SK-N-SH (cell line): ENCODE measurements at places on chromosomes 11 and 22. TPM values are rescaled to one million over a fixed set of nuclear protein-coding genes. Genes with fewer than 3 reads are reported as not detected.

- no peak for DNase-seq
Measured at GRCh38 chr22:27310966-27311697, 490.4 kb downstream of the MN1 start.

GRCh38 chr22:38211556-38211955, 9.8 kb downstream of the MAFF start:
- no peak for DNase-seq

DNA sequence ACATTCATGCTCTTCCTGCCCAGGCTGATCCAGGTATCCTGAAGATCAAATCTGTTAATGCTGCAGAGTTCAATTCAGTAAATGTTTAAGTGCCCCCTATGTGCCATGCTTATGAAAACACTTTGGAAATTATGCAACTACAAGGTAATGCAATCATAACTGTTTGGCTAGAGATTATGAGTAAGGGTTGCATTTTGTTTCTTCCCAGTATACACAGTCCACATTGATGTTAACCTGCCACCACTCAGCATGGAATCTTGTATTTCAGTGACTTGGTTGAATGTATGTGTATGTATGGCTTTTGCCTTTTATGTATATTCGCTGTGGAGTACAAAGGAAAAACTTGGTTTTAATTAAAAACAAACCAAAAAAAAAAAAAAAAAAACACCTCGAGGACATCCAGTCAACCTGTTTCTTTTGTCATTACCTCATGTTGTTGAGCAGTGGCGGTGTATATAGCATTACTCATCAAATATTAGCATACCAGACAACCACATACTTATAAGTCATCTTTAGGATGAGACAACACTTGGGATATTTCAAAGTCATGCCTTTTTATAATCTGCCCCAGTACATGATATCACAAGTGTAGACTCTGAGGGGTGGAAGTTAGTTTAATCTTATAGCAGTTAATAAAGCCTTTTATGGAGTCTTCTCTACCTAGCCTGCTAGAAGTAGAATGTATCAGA, 86.1 kb upstream of the HORMAD2 start:
- DNase-seq: peak; percentile 14

GRCh38 chr11:8501836-8502235, 92.2 kb downstream of the STK33 start:
- DNase-seq: no peak

DNA sequence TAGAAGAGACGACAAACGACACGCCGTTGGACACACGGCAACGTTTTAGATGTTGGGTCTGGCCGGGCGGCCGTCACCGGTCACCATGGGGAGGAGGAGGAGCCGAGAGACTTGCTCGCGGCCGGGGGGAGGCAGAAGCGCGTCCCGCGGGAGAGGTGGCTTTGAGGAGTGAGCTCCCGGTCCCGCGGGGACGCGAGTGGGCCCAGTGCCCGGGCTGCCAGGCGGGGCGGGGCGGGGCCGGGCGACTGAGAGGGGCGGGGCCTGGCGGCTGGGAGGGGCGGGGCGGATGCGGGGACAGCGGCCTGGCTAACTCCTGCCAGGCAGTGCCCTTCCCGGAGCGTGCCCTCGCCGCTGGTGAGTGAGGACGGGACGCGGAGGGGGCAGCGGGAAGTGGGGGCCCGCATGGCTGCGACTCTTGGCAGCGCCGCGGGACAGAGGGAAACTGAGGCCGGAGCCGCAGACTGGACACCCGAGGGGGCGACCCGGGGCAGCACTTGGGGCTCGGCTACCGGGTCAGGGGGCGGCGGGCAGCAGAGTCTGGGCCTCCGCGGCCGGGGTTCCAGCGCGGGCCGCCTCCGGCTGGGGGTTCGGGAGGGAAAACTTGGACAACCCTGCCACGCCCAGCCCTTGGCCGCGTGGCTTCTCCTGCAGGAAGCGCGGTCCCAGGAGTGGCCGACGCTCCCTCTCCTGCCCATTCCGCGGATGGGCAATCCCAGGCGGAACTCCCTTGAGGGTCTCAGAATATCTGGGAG, at the start of gene TSPO:
TSPO (plus strand) TSS at position 309 of the 752 bp plus-strand sequence. CDS start 7,680 bp downstream, outside the sequence.
- DNase-seq: peak; percentile 89

Gene SH3BP1
- 8.6 and 8.9 TPM in 2 replicates for polyA plus RNA-seq

Gene ACTN3
- polyA plus RNA-seq: 0.02 and 0.03 TPM in 2 replicates

- DNase-seq: no peak
Measured at GRCh38 chr11:28086569-28086968, 21.4 kb downstream of the KIF18A start.

- no peak for DNase-seq
Measured at GRCh38 chr11:72280726-72281315, 36.8 kb upstream of the PHOX2A start.

- no peak for DNase-seq
Measured at GRCh38 chr11:14251754-14252153, 107.2 kb downstream of the RRAS2 start.

Gene SNX32
- polyA plus RNA-seq: 0.81 and 1.0 TPM in 2 replicates

- DNase-seq: no peak
Measured at GRCh38 chr11:112553205-112553731, 292.6 kb upstream of the PLET1 start.

- no peak for DNase-seq
Measured at GRCh38 chr11:71102251-71102995, 150.0 kb downstream of the SHANK2 start.

Gene CEND1
- polyA plus RNA-seq: 2.9 and 3.6 TPM in 2 replicates

DNA sequence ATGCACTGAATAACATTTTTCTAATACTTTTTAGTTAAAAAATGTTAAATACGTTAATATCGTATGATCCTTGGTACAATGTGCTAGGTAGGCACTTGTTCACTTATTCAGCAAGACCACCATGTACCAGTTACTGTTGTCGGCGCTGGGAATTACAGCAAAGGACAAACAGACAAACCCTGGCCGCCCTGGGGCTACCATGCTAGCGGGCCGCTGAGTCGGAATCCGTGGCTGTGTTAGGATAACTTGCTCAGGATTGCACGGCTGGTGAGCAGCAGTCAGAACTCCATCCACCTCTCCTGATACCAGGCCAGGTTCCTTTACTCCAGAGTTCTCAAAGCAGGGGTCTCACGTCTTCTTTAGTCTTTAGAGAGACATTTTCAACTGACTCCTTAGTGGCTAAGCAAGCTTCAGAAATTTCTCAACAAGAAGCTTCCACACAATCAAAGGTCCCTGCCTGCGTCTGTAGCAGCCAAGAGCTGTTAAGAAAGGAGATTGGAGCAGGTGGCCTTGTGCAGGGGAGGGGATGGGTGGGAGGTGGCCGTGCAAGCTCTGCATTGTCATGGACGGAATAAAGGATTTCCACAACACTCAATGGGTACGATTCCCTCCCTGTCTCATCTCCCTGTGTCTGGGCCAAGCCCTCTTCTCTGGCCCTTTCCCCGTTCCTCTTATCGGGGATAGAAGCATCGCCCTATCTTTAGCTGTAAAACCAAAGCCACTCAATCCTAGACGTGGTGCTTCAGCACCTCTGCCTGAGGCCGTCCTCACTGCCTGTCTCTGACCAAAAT, 39.8 kb upstream of the NNMT start:
- DNase-seq: no peak

- no peak for DNase-seq
Measured at GRCh38 chr11:6894097-6894496, 1.8 kb upstream of the OR2D2 start.

Gene INCENP
- polyA plus RNA-seq: 14.5 and 20.1 TPM in 2 replicates

DNA sequence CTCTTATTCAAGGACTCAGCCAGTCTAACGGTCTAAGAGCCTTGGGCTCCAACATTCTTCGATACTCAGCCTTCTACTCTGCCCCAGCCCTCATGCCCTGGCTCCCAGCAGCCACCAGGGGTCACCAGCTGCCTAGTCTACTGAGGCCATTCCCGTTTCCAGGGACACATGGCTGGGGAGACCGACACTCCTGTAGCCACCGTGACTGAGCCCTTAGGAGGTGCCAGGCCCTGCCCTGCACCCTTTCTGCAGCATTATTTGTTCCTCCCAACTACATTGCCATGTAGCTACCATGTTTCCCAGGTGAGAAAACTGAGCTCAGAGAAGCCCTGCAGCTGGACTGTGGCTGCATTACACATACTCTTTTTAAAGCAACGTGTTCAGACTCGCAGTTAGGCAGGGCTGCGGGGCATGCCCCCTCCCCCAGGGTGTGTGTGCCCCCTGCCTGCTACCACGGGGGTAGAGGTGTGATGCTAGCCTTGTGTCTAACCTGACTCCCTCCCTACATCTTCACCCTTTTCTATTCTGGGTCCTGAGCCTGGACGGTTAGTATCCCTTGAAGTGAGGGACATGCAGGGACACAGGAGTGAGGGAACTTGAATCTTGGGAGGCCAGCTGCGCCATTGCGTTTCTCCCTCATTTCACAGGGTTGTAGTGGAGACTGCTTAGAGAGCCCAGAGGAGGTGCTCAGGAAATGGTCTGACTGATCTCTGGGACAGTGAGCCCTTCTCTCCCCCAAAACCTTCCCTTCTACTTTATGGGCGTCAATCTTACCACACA, 17.5 kb downstream of the ATG16L2 start:
- peak; percentile 88 for DNase-seq

GRCh38 chr22:25027959-25028840, 75.7 kb downstream of the KIAA1671 start:
- DNase-seq: peak; percentile 66

- no peak for DNase-seq
Measured at GRCh38 chr22:24302591-24302990, 32.0 kb downstream of the SPECC1L start.

GRCh38 chr11:18748766-18749365, 22.9 kb upstream of the IGSF22 start:
- no peak for DNase-seq
